Motor neuron (in vitro differentiated cells): ENCODE measurements at places on chromosomes 6 and 20.
A peak's percentile ranks its signal among the peaks of the same experiment; 100 is the strongest.

DNA sequence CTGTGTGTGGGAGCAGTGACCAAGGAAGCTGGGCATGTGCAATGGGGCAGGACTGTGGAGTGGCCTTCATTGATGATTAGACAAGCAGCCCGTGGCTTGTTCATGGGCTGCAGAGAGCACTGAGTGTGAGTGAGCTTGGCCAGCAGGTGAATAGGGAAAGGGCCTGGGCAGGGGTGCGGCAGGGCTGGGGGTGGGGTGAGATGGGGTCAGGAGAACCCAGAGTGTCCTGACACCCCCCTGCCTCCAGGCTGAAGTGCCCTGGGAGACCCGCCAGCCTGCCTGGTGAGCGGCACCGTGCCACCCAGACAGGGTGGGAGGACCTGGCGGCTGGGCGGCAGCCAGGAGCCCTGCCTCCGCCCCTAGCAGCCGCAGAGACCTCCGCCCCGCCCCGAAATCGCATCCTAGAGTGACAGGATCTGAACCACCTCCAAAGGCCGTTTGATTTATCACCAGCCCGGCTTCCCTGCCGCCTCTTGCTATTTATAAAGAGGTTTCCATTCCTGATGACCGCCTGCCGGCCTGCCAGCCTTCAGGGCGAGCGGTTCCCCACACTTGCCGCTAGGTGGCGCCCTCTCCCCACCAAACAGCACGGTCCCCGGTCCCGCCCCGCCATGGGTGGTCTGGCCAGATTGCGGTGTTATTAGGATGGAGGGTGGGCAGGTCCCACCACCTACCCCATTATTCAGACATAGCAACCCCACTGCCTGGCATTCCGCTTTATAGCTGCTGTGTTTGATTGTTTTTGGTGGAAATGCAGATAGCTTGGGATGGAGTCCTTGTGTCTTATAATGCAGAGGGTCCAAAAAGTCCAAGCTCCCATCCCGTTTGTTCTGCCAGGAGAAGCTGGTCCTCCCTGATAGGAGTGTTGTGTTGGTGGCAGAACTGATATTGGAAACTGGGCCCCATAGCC lies 3.5 kb downstream of the MYLK2 start:
- ATAC-seq = peak; percentile 91

GRCh38 chr20:50691573-50692551 lies 520 bp upstream of the RIPOR3 start:
- ATAC-seq = peak; percentile 75

DNA sequence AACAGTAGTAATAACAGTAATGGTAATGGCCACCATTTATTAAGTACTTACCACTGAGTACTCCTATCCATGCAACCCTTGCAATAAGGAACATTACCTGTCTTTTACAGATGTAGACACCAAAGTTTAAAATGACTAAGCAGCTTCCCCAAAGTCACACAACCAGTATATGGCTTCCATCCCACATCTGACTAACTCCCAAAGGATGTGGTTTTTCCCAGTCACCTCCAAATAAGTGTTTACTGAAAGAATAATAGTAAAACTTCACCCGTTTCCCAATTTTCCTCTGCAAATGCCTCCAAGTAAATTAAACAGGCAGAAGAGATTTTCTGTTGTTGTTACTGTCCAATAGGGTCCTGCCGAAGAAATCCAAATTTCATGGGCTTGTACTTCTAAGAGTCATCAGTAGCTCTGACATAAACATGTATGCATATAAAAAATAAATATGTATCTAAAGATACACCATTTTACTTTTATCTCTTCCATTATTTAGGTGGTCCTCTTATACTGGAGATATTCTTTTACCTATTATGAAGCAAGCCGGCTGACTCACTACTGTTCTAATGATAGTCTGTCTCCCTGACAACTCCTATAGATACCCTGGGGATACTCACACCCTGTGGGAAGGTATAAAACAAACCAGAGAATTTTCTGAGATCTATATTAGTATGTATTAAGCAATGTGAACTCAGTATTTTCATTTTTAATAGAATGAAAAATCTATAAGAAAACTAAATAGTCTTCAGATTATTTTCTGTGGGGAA lies 77.9 kb upstream of the ID4 start:
- ATAC-seq = no peak

GRCh38 chr6:131400054-131400778 lies 172.8 kb upstream of the ARG1 start:
- peak; percentile 55 for ATAC-seq

- ATAC-seq = no peak
These were observed 149.8 kb upstream of the AKAP12 start for GRCh38 chr6:151089978-151090377.

DNA sequence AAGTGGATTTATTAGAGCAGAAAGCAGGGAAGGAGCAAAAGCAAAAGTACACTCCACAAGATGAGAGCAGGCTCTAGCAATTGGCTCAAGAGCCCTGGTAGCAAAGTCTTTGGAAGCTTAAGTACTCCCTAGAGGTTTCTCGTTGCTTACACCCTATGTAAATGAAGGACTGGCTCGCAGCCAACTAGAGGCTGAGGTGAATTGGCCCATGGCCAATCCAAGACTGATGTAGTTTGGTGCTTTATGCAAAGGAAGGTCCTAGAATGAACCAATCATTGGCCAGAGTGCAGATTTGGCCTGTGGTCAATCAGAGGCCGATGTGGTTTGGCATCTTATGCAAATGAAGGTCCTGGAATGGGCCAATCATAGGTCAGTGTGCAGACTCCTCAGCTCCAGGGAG lies 191.3 kb upstream of the ARID1B start:
- ATAC-seq = no peak

DNA sequence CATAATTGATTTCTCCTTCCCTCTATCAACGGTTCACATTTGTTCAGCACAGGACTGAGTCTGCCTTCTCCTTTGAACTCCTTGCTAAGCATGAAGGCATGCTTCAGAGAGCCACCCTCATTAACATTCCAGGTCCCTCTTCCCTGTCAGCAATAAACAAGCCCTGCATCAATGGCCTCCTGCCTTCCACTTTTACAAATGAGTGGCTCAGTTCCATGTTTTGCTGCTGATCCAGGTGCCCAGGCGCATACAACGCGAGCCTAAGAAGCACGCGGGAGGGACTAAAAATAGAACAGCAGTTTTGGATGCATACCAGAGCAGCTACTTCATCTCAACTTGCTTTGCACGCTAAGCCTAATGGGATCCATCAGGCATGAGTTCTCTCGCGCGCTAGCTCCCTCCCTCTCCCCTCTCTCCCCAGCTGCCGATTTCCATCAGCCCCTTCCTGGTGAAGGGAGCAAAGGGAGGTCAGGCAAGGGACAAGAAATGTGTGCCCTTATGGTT lies 53.4 kb downstream of the TRAF3IP2 start:
- ATAC-seq = peak; percentile 86

DNA sequence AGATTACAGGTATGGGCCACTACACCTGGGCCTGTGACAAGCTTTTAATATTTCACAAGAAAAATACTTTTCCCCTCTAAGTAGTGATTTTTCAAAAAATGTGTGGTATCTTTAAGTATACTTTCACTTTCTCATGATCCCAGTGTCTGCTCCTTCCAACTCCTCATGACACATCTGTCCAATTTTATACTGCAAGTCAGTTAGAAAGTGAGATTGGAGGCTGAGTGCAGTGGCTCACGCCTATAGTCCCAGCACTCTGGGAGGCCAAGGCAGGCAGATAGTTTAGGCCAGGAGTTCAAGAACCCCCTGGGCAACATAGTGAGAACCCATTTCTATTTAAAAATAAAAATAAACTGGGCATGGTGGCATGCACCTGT lies 20.2 kb downstream of the PIM1 start:
- ATAC-seq = no peak

DNA sequence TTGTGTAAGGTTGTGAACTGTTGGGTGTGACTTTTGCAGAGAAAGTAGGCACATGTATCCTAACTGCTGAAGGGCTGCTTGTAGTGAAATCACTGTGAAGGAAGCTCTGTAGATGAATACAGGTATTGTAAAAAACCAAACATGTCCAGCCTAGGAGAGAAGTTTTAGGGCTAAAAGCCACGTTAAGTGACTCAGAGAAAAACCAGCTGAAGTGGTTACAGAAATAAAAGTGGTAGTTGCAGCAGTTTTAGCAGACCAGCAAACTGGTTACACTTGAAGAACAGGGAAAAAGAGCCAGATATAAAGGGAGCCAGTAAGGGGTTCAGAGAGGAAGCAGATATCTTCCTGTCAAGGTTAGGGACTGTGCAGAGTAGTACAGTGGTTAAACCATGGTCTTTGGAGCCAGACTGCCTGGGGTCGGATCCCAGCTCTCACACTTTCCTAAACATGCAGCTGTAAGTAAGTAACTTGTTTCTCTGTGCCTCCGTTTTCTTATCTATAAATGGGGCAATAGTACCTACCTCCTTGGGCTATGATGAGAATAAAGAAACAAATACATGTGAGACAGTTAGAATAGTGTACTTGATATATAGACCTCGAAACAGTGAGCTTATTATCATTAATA lies 33.8 kb upstream of the RNF8 start:
- no peak for ATAC-seq

DNA sequence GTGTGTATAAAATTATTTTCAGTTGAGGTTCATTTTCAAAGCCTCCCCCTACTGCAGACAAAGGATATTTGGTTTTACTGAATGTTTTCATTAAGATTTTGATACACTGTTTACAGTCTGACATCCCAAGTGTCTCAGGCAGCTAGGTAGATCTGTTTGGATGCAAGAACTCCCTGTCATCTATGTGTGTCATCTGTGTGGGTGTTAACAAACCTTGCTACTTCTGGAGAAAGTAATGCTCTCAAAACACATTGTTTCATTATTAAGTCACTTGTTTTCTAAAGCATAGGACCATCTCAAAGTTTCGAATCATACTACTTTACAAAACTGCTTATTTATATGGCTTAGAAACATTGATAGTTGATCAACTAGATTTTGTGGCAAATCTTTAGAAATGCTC lies 114.5 kb upstream of the TMEM170B start:
- ATAC-seq = no peak

DNA sequence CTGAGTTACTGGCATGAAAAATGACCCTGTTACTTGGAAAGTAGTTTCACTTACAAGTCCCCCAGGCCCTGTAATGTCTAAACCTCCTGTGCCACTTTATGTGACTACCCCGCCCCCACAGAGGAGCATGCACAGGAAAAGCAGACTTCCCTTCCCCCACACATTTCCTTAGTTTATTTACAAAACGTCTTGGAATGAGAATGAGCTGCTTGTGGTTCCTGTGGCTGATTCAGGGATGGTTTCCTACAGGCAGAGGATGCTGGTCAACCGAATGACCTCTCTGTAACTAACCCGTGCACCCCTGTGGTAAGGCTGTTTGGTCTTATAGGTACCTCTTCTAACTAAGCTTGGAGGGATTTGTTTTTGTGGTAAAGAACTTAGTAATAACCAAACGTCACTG lies 28.5 kb downstream of the RSPO3 start:
- ATAC-seq = no peak
